Activated T-cell treated with anti-CD3 and anti-CD28 coated beads for 24 hours (primary cell): ENCODE measurements at places on chromosomes 1 and 21.

- no peak for DNase-seq
Measured at GRCh38 chr1:25428475-25429166, 2.1 kb upstream of the MACO1 start.

GRCh38 chr21:45972716-45973474, 8.7 kb upstream of the COL6A1 start:
- DNase-seq, result no peak

DNA sequence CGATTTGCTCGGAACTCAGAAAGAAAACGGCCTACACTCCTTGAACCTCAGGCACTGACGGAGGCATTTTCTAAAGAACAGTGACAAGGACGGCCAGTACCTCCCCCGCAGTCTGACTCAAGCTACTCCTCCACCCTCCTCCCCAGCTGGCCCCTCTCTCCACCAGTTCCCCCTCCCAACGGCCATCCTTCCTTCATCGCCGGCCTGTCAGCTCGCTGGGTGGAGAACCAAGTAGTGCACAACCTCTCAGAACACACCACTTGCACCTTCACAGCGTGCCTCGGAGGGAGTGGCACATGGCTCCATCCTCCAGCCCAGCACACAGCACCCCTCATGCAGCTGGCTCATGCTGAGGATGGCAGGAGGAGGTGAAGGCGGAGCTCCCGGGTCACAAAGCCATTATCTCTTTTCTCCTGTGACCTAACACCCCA, 58.8 kb downstream of the TOR1AIP2 start:
- no peak for DNase-seq

GRCh38 chr1:225554216-225554812, 98.6 kb downstream of the ENAH start:
- no peak for DNase-seq

DNA sequence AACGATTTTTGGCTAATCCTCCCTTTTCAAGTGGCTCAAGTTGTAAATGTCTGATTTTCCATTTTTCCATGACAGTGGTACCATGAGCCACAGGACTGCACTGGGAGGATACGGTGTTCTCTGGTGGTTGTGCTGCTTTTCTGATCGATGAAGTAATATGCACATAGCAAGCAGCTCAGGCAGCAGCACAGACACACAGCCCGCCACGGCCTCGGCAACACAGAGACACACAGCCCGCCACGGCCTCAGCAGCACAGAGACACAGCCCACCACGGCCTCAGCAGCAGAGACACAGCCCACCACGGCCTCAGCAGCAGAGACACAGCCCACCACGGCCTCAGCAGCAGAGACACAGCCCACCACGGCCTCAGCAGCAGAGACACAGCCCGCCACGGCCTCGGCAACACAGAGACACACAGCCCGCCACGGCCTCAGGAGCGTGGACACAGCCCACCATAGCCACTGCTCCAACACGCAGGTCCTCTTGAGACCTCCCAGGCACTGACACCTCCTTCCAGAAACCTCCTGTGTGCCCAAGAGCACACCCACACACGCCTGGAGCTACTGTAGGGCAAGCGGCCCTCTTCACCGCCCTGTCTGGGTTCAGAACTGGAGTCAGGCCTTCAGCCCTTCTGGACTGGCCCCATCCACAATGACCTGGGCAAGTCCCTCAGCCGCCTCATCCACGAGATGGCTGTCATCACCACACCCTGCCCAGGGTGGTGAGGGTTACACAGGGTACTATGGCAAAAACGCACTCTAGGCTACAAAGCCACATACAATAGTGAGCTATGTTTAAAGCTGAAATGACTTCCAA, 10.4 kb downstream of the PTTG1IP start:
- DNase-seq, result no peak

DNA sequence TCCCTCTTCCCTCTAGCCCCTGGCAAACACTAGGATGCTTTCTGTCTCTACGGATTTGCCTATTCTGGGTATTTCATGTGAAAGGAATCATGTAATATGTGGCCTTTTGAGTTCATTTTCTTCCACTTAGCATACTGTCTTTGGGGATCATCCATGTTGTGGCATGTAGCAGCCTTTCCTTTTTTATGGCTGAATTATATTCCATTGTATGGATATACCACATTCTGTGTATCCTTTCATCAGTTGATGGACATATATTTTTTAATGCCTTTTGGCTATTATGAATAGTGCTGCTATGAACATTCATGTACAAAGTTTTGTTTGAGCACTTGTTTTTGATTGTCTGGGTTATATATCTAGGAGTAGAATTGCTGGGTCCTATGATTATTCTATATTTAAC, 258.4 kb upstream of the CSF3R start:
- no peak for DNase-seq

DNA sequence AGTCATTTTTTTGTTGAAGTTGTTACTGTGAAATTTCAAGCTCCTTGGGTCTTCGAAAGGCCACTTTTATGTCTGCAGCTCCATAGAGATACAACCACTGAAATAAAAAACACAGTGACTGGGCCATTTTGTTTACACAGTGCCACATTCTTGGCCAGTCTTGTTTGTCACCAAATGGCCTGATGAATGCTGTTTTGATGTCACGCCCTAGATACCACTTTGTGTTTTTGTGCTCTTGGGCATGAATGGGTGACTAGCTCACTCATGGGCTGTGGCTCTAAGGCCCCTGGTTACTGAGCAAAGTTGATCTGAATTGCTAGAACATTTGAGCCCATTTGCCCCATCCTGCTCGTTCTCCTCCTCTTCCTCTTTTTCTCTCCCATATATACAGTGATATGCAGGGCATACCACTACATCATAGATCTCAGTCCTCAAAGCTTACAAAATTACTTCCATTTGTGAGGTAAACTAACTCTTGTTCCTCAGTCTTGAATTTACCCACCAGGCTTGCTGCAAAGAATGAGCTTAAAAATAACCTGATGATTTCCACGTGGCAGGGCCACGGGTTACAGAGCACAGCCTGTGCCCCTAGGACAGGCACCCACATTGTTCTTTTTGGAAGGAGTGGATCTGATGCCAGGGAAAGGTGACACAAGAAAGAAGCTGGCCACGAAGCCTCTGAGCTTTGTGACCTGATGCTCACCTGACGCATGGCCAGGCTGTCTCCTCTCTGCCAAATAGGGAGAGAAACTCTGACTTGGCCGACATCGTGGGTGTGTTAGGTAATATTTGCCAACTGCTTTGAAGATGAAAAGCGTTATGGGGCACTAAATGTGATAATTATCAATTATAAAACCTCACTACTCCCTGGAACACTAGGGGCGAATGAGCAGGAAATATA, 92.4 kb downstream of the RUNX1 start:
- DNase-seq, result no peak

DNA sequence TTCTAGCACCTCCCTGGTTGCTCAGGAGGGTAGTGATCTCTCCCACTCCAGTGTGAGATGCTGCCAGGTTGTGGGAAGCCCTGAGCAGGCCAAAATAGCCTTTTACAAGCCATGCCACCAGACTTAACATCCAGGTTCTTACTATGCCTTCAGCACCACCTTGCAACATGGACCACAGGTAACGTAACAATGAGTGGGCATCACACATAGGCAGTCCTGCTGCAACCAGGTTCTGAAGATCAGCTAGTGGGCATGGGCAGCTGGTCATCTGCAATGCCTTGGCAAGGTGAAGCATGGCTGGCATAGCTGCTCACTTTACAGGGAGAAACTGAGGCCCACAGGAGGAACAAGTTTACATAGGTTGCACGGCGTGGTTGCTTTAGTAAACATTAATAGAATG, 40.7 kb downstream of the DHCR24 start:
- no peak for DNase-seq

DNA sequence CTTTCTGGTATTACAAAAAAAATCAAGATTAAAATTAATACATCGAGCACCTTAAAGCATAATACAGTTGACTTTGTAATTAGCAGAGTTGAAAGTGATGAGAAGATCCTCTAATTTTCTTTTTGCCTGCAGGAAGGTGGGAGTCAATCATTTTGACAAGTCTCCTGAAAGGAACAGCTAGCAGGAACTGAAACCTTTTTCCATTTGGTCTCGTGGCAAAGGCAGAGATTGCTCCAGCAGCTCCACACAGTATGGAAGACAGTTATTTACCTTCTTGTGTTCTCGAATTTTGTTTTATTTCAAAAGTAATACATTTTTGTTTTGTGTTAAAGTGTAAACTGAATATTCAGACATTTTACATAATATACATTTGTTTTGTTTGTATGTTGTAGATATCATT, 7.7 kb downstream of the S100PBP start:
- DNase-seq, result no peak

DNA sequence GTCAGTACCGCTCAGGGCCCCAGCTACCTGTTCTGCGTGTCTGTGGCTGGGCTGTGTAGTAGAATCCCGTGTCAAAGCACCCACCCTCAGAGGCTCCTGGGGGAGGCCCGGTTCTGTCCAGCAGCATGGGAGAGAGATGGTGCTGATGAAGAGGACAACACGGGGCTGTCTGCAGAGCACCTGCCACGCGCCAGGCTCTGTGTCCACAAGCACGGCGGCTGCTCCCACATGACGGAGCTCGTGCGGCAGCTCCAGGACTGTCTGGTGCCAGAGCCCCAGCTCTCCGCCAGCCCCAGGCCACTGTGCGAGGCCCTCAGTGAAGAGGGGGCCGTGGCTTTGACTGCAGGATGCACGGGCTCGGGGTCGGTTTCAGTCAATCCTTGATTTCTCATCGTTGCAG, 42.0 kb upstream of the TSPEAR start:
- DNase-seq, result no peak

DNA sequence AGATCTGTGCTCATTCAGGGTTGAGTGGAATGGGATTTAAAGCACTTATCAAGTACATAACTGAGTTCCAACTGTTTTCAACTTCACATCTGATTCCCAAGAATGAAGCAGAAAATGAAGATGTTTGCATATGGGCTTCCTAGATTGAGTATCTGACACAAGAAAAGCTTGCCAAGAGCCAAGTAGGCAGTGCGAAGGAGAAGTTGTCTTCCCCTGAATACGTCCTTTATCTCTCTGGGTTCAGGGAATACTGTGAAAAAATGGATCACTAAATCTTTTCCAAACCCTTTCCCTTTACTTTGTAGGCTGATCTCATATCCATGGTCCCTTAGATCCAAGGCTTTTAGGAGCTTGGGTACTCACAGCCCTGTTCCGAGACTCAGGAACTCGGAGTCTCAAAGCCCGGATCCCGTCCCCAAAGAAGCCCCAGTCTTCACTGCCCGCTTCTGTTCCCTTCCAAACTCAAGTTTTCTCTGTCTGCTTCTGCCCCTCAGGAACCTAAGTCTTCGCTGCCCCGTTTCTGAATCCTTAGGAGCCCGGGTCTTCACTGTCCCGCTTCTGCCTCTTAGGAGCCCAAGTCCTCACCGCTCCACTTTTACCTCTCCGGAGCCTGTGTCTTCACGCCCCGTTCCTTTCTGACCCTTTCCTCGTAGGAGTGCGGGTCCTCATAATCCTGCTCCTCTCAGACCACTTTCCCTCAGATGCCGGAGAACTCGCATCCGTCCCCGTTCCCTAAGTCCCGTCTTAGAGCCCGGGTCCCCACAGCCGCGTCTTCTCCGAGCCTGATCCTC, 616 bp downstream of the TAF12 start:
- no peak for DNase-seq

GRCh38 chr1:3217181-3217641, 148.2 kb downstream of the PRDM16 start:
- DNase-seq, result no peak

DNA sequence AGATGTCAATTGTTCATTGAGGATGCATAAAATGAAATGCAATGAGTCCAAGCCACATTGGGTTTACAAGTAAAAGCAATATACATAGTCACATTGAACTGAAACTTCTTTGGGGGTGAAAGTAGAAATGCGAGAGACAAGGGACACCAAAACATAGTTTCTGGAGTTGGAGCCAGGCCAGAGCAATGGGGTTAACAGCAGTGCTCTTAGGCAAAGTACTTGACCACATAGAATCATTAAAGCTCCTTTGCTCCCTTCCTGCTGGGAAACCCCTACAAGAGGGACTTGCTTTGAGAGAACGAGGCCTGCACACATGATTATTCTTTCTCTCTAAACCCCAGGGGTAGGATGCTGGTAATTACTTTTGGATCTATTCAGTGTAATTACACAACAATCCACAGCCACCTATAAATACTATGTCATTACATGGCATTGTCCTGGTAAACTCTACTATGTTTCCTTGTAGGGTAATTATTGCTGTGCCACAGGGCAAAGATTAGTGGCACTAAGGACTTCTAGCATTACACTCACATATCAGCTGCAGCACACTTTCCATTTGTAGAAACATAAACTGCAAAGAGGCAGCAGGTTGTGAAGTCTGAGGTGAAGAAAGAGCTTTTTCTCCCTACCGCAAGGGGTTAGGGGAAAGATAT, 421.6 kb upstream of the PBX1 start:
- no peak for DNase-seq

GRCh38 chr1:232130815-232131480, 499.0 kb downstream of the SIPA1L2 start:
- DNase-seq, result no peak

DNA sequence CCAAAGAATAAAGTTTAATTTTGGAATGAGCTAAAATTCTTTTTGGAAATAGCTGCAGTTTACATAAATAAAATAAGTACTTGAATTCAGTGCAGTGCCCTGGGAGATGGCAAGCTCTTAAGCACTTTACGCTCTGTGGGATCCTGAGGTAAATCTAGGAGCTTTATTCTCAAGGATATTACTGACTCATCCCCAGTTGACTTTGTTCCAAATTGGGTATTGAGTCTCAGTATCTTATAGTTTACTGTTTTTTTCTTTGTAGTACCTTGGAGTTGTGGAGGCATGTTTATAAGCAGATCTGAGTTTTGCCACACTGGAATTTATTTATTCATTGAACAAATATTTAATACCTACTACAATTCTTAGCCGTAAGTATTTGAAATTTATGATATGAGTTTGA, 27.4 kb upstream of the HRNR start:
- no peak for DNase-seq

DNA sequence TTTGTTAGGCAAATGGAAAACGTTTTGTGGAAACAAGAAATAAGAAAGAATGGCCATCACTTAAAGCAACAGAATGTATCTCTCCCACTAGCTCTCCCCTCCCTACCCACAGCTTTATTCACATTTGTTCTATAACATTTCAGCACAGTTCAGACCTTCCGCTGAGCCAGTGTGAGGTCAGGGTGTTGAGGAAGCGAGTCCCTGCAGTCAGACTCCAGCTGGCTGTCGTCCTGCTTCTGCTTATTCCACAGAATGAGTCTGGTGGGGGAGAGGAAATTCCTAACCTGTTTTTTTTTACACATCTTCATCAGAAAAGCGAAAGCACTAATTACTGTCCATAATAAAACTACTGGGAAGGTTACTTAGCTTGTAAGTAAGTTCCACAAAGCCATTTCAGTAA, 39.0 kb downstream of the MRPL39 start:
- no peak for DNase-seq

GRCh38 chr1:221921936-221922335, 180.0 kb upstream of the DUSP10 start:
- no peak for DNase-seq

GRCh38 chr1:67619080-67619479, 65.9 kb upstream of the GADD45A start:
- DNase-seq, result no peak

- DNase-seq, result no peak
Measured at GRCh38 chr1:49971088-49971487, 52.7 kb downstream of the AGBL4 start.

DNA sequence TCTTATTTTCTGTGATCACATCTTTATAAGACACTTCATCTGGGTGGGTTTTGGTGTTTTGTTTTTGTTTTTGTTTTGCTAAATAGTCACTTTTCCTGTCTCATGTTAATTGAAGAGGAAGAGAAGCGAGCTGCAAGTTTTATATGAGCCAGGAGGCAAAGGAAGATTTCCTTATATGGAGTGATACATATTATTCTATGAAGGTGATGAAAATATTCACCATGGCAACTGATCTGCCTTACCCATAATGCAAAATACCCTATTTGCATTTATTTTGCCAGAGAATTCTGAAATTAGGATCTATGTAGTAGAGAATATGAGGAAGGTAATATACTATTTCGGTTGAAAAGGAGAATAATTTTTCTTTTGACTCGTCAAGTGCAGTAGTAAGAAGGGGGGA, 13.9 kb downstream of the CXADR start:
- DNase-seq, result no peak
